Activated CD8-positive, alpha-beta T cell treated with anti-CD3 and anti-CD28 coated beads, Interleukin-2, amount 10 ng/mL, durations not matched to agents 7 days and 5 days (primary cell): ENCODE measurements at places on chromosomes 16 and 17. TPM values are rescaled to one million over a fixed set of nuclear protein-coding genes. Genes with fewer than 3 reads are reported as not detected.

PRSS22 gene
- total RNA-seq: not detected

EVPLL gene
- not detected for total RNA-seq

TP53TG3F gene
- not detected for total RNA-seq

KRT36 gene
- not detected for total RNA-seq

ITGB3 gene
- 0.29 TPM for total RNA-seq

SMIM5 gene
- total RNA-seq: not detected

SBK1 gene
- total RNA-seq: 10.0 TPM

TMEM219 gene
- total RNA-seq: 57.8 TPM

CMTM2 gene
- total RNA-seq: 0.68 TPM
